Breast epithelium (tissue), 4 donors: ENCODE measurements at places on chromosomes 4 and X. TPM values are rescaled to one million over a fixed set of nuclear protein-coding genes. Genes with fewer than 3 reads are reported as not detected.

- DNase-seq = no peak
Observed at GRCh38 chr4:89995006-89995405, 100.4 kb downstream of the MMRN1 start.

DNA sequence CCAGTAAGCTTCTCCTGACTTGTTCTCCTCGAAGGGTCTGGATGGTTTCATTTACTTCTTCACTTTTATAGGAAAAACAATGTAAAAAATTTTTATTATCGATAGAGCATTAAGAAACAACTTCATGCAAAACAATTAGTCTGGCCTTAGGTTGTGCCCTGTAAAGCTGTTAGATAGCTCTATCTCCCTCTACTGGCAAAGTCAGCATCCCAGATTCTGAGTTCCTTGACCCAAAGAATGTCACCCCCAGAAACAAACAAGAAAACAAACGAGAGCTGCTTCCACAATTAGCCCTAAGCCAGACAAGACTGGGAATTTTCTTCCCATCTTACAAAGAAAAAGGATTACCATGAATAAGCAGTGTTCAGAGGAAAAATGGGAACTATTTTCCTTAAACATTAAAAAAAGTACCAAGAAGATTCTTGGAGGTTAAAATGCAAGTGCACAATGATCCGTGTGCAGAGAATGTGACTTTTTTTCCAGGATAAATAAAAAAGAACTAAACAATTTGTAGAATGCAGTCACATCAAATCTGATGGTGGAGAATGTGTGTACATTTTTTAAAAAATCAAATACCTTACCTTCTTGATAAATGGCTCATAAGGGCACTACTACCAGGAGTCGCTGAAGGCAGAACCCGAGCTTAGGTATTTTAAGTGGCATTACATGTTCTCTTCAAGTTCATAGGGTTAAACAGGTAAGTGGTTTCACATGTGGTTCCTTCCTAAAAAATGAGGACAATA is 293.2 kb downstream of the FBXO8 start:
- no peak for DNase-seq

- DNase-seq = no peak
Observed at GRCh38 chr4:107011312-107011711, 24.8 kb downstream of the DKK2 start.

DNA sequence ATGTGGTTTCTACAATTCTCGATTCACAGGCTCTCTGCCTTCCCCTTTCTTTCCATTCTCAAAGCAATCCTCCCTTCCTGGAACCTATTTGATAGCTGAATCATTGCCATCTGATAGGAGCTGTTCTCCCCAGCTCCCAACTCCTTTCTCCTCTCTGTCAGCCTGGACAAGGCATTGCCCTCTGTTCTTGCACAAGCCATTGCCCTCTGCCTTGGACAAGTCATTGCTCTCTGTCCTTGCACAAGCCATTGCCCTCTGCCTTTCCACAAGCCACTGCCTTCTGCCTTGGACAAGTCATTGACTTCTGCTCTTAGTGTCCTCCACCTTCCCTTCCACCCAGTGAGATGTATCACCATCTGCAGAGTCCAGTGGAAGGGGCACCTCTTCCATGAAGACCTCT is 256.1 kb upstream of the STS start:
- no peak for DNase-seq

The DNASE1L1 gene
- 26.9 TPM for total RNA-seq
